ENCODE measurements at places on chromosomes 7 and 10.

DNA sequence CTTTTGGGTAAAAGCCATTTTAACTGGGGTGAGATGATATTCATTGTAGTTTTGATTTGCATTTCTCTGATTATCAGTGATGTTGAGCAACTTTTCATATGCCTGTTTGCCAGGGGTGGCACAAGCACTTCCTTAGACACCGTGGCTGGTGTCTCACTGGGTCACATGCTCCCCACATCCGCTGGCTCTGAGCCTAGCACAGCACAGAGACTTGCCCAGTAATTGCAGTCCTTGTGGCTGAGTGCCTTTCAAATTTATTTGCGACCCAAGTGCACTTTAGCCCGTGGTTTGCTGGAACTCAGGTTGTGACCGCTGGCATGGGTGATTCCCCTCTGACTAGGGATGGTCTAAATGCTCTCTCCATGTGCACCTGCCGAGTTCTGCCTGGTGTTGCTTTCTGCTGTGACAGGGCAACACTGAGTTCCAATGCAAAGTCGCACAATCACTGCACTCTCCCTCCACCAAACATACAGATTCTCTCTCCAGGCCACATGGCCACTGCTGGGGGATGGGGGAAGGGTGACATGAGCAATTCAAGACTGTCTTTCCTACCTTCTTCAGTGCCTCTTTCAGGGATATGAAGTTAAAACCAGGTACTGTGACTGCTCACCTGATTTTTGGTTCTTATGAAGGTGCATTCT lies 66.5 kb downstream of the ZNF277 start:
- peak; percentile 24 for DNase-seq

DNA sequence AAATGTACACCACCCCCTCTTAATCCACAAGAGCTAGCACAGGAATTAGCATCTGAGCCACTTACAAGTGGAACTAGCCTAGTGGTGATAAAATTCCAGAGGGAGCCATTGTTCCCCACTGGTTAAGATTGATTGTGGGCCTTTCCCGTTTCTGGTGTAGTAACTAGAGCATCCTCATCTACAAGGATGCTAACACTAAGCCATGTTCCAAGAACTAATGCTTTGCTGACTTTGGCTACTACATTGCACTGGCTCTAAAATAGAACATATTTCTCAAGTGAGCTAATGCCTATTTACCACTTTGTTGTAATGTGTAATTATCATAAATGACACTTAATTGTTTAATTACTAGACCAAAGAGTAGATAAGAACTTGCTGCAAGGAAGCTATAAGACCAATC lies 143.7 kb downstream of the FZD1 start:
- no peak for DNase-seq

- no peak for DNase-seq
Observed at GRCh38 chr7:33742521-33742920, 162.8 kb upstream of the BMPER start.

- DNase-seq: no peak
Observed at GRCh38 chr7:139294951-139295575, 46.1 kb upstream of the FMC1 start.

GRCh38 chr7:94792241-94792640 lies 115.2 kb upstream of the PPP1R9A start:
- no peak for DNase-seq

DNA sequence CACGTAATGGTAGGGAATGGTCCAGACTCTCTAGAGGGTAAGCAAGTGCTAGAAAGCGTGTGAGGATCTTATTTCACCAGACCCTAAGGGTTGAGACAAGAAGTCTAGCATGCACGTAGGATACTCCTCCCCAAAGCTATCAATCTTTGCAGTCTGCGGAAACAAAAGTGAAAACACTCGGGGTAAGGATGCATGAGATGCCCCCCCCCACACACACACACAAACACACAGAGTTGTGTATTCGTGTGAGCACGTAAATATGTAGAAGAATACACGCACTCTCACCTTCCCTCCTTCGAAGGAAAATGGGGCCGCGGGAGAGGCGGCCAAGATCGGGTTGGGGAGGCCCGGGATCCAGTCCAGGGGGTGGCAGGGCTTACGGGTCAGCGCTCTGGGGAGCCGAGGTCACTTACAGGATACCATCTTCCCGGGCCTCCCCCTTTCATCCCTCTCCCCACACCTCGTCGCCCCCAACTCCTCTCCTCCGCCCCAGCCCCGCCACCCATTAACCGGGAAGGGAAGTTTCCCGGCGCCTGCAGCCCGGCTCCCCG lies 455 bp downstream of the CUL2 start:
- DNase-seq: no peak

DNA sequence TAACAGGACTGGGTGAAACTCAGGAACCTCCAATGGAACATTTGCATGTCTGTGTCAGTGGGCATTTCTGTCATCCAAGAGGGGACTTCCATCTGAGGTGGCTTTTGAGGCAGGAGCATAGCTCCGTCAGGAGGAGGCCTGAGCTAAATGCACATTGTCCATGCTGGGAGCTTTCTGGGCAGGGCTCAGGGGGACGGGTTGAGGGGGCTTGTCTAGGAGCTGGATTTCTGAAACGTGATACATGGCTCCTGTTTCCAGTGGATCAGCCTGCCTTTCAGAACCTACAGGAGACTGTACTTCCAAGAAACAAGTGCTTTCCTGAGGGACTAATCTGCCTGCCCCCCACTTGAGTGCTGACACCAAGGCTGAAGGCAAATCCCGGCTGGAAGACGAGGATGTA lies 40.5 kb upstream of the GDF10 start:
- no peak for DNase-seq

- DNase-seq: no peak
Observed at GRCh38 chr10:121240011-121240410, 358.2 kb downstream of the FGFR2 start.
